ENCODE measurements at places on chromosomes 3 and 15. TPM values are rescaled to one million over a fixed set of nuclear protein-coding genes. Genes with fewer than 3 reads are reported as not detected.
A peak's percentile ranks its signal among the peaks of the same experiment; 100 is the strongest.

NANOGP8 gene
- not detected for total RNA-seq

CISH gene
- 0.28 TPM for total RNA-seq

ZCWPW2 gene
- 0.13 TPM for total RNA-seq

ZNF501 gene
- 6.7 TPM for total RNA-seq

LYZL4 gene
- total RNA-seq = not detected

PYGO1 gene
- 0.28 TPM for total RNA-seq

FSIP1 gene
- total RNA-seq = 0.63 TPM

AP3B2 gene
- total RNA-seq = not detected

GRCh38 chr3:54549607-54550220, 378.1 kb downstream of the LRTM1 start:
- no peak for DNase-seq

DNA sequence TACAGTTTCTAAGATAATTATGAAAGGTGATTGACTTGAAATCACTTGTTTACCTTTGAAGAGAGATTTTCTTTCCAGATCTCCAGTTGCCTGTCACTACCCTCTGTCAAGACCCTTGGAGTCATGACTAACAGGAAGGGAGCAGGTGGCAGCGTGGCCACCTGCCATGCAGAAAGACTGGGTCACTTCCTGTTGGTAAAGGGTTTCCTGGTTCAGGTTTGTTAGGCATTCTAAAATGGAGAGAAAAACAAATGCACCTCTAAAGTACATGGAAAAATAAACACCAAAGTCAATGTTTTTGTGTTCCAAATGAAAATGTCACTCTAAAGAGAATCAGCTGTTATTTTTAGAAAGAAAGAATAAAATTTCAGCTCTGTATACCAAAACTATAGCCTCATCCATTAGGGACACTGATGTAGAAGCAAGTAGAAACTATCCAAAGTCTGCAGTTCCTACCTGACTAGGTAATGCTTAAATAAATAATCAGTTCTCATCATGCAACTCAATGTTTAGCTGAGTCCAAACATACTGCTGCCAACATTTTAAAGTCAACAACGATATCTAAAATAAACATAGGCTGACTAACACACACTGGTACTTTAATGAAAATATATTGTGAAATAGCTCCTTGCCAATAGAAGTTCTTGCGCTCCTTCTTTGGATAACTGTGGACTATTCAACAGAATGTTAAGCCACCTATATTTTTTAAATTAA, 23.9 kb upstream of the TM4SF1 start:
- no peak for DNase-seq

GRCh38 chr3:115165266-115165665, 18.2 kb upstream of the ZBTB20 start:
- DNase-seq = no peak

- no peak for DNase-seq
These were observed 71.9 kb downstream of the MGLL start for GRCh38 chr3:127750226-127751031.

DNA sequence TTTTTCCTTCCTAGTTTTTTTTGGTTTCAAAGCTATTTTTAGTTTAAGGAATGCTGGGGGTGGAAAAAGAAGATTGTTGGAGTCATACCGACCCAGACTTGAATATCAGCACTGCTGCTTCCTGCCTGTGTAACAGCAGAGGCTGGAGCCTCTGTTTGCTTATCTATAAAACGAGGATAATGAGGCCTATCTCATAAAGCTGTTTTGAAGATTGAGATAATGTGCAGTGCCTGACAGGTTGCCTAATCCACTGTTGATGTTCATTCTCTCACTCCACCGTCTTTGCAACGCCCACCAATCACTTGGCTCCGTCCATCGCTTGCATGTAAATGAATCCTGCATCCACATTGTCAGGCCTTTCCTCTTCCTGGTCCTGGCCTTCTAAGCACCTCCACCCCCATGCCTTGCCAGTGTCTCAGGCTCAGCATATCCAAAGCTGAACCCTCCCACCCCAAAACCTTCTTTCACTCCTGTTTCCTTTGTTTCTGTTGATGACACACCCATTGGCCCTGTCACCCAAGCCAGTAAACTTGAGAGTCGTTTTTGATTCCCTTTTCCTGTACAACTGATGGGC, 94.9 kb downstream of the MEX3B start:
- no peak for DNase-seq

DNA sequence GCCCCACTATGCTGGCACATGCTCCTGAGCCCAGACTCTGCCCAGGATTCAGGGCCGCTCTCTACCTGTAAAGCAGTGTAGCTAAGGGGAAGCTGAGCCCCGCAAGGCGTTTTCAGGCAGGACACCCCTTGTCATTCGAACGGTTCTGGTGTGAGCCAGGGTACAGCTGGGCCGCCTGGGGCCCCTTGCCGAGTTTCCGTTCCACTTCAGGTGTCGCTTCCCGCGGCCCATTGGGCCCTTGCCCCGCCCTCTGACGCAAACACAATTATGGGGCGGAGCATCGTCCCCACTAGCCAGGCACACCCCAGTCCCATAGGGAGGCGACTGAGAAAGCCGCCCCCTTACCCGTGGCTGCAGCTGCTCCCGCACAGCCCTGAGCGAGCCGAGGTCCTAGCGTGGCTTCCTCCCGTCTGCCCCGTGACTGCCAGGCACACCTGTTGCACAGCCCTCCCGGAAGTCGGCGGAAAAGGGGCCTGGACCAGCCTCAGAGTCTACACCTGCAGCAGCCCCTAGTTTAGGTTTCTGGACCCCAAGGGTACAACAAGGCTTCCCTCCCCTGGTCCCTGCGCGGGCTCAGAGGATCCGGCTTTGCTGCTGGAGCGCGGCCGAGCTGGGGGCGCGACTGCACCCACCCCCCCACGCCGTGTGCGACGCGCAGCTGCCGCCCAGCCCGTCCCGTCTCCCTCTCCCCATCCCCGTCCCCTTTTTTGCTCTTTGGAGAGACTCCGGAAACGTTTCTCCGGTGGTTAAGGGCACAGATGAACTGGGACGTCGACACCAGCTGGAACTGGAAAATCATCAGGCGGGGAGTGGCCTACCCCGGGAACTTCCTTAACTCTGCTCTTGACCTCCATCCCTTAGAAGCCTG, at the start of gene PLSCR2:
Gene PLSCR2, minus strand, starts transcription at position 412 of the 868 bp plus-strand sequence. CDS start 9,657 bp downstream, outside the sequence.
- DNase-seq = no peak

GRCh38 chr3:197791113-197791891, at the start of gene LRCH3:
LRCH3 (plus strand) TSS chr3:197791254; CDS start chr3:197791279, 25 bp downstream.
- peak; percentile 27 for DNase-seq

DNA sequence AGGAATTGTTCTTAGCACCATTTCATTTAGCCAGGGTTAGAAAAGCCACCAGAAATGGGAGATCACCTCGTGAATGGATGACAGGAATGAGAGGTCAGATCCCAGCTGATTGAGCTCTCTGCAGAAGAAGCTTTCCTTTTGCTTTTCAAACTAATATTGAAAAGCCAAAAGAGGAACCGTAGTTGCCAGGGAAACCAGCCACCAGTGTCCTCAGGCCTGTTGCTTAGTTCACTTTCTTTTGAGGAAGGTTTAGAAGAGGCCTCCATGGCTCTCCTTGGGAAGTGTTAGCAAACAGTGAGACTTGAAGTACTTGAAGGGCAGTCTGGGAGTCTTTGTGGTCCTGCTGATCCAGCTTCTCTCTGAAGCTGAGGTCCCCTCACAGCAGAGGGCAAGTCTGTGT, 7.4 kb upstream of the CCK start:
- DNase-seq = no peak

- DNase-seq = no peak
These were observed 43.9 kb downstream of the PTPN23 start for GRCh38 chr3:47424434-47425382.

GRCh38 chr3:50850639-50851511, 176.1 kb downstream of the DOCK3 start:
- no peak for DNase-seq

DNA sequence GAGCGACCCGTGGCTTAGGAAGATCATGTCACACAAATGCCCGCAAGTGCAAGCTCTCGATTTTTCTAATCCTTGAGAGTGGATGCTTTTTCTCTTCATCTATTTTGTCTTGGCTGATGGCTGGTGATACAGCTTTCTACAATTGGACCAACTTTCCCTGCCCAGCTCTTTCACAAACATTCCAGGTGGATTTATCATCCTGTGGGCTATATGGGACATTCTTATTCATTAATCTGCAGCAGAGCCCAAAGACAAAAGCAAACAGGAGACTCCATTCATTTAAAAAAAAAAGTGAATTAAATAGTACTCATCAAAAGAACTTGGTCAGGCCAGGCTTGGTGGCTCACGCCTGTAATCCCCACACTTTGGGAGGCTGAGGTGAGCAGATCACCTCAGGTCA, 14.2 kb upstream of the TSEN2 start:
- DNase-seq = no peak

DNA sequence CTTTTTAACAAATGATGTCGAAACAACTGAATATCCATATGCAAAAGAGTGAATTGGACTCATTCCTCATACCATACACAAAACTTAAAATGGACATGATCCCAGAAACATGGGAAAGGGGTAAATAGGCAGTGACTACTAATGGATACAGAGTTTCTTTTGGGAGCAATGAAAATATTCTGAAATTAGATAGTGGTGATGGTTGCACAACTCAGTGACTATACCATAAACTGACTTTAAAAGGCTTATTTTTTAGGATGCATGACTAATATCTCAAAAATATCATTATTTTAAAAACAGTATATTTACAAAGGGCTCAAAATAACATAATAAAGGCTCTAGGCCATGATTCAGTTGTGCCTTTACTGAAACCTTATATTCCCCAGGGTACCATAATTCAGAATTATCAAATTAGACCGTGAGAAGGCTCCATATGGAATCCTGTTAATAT, 16.3 kb upstream of the ATP13A3 start:
- no peak for DNase-seq

DNA sequence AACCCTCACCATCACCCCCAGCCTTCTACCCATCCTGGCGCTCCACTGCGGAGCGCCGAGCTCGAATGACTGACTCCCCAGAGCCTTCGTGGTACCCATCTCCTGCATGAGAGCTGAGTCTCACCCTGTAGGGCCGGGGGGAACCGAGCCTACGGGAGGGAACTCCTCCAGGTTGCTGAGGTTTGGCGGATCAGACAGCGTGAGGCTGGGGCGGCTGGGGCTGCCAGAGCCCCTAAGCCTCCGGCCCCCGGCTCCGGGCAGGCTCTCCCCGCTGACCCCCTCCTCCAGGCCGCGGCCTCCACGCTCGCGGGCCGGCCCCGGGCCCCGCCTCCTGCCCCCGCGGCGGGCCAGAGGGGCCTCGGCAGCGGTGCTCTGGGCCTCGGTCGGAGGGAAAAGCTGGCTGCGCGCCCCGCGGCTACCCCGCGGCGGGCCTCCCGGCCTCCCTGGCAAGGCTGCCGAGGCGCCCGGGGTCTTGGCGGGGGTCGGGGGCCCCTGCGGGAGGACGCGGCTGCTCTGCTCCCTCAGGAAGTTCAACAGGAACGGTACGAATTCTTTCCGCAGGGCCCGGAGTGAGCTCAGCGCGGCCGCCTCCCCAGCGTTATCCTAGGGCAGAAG, 643 bp downstream of the CDAN1 start:
- no peak for DNase-seq

DNA sequence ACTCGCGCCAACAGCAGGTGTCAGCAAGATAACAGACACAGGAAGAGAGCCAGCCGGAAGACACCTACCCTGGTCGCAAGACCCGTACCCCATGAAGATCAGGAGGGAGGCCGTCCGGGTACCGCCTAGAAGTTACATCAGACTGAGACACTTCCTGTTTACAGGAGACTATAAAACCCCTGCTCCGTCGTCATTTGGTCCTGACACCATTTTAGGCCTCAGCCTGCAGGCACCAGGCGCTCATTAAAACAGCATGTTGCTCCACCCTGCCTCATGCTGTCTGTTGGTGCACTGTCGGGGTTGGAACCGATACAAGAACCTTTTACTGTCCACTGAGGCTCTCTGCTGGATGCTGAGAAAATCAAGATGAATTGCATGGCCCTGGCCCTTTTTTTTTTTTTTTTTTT, 15.6 kb upstream of the PRTG start:
- no peak for DNase-seq

DNA sequence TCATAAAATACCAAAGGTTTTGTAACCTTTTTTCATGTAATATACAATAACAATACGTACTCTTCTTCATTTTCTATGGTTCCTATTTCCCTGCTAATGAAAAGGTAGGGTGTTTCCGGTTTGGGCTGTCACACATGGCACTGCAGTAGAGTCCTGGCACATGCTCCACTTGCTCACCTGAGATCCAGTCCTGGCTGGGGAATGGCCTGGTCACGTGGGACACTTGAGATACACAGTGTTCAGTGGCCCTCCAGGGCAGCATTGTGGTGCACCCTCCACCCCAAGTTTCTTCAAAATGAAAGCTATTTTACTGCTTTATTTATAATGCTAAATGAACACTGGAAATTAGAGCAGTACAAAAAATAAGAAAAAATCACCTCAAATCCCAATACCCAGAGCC, 23.2 kb downstream of the MRPS25 start:
- no peak for DNase-seq

GRCh38 chr15:39908186-39908585, 11.9 kb downstream of the GPR176 start:
- peak; percentile 61 for DNase-seq

DNA sequence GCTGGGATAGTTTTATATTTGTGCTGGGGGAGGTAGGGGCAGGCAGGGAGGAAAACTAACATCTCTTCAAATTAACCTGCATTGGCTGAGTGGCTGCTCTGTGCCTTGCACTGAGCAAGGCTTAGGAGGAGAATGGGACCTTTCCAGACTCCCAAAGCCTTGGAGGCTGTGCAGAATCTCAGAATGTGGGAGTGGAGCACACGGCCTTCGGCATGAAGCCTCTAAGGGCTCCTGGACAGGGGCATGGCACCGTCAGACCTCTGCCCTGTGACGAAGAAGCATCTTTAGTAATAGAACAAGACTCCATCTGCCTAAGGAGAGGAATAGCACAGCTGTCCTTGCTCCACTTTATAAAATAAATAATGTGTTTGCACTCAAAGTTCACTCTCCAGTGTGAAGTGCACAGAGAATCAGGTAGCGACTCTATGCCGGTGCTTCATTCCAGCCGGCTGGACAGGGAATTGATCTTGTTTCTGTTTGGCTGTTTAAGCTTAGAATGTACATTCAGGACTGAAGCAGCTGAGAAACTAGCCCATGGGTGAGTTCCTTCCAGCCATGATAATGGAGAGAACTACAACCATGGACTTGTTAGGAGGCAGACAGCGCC, 228.5 kb upstream of the ADAMTS9 start:
- DNase-seq = no peak

- no peak for DNase-seq
These were observed 102.5 kb downstream of the SH3GL3 start for GRCh38 chr15:83549623-83550022.

DNA sequence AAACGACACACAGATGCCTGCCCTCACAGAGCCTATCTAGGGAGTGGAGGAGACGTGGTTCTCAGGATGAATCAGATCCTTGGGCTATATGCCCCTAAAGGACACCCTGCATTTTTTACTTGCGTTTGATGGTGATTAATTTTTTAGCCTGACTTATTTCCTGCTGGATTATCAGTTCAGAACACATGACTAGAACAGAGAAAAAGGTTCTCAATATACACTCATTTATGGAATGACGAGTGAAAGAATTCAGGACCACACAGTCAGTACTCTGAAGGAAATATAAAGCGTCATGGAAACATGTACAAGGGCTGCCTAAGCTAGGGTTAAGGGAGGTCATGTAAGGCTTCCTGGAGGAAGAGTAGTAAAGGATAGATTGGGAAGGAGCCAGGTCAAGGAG, 121.8 kb downstream of the SSR3 start:
- peak; percentile 88 for DNase-seq

GRCh38 chr15:80612118-80612823, 82.8 kb upstream of the ABHD17C start:
- no peak for DNase-seq
